ENCODE measurements at places on chromosomes 7 and 10. TPM values are rescaled to one million over a fixed set of nuclear protein-coding genes. Genes with fewer than 3 reads are reported as not detected.

CRYGN gene
- polyA plus RNA-seq = 0.98 TPM

DNA sequence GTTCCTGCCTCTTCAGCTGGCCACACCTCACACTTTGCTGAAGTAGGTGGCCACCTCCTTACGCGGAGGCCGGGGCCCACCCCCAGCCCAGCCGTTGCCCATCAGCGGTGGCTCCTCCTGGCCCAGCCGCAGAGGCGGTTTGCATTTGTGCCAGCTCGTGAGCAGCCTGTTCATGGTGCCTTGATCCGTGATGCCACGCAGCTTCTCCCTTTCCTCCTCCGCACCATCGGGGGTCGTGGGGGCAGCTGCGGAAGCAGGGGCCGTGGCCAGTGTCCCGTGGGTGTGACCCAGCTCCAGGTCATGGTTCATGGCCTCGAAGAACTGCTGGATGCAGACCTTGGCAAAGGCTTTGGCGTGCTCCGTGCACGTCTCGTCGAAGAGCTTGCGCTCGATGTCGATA is 3.1 kb upstream of the CALHM2 start:
- no peak for DNase-seq

GRCh38 chr10:501596-501995 is 187.9 kb downstream of the DIP2C start:
- DNase-seq = no peak

DNA sequence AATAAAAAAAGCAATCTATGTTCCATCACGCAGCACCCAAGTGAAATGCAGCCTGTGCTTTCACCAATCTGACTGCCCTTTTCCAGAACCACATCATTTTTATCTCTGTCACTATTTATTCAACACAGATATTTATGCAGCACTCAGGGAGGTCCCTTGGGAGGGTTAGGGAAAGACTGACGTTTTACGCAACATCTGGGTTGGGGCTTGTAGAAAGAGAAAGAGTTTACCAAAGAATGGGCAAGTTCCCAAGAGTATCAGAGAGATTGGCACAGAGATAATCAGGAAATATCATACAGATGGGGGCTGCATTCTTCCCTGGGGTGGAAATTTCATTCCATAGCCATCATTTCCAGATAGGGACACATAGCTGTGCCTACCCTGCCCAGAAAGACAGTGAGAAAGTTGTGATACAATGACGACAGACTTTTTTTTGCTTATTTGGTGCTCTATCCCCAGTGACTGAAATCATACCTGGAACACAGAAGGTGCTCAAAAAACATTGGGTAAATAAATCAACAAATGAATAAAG is 474.2 kb downstream of the CALN1 start:
- no peak for DNase-seq

UBN2 gene
- polyA plus RNA-seq = 2.6 TPM

FAM237B gene
- not detected for polyA plus RNA-seq

DNA sequence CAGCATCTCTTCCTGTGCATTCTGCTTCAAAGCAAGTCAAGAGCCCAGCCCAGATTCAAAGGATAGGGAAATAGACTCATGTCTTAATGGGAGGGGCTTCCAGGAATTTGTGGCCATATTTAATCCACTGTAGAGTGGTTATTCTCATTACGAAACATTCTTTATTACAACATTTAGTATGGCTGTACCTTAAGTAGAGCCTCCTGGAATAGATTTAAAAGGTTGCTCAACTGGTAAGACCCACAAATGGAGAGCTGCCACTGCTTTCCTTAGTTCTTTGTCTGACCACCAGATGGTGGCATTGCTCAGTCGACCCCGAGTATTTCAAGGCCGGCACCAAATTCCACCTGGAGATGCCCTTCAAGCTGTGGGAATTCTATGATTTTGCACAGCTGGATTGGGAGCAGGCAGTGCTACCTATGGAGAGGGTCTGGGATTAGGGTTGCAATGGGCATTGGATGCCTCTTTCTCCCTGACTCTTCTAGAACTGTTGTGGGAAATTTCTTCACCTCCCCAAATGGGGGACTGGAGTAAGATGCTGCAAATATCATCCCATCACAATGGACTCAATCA is 102.2 kb downstream of the RBM20 start:
- peak; percentile 72 for DNase-seq

CARD11 gene
- polyA plus RNA-seq = 12.6 TPM

DNA sequence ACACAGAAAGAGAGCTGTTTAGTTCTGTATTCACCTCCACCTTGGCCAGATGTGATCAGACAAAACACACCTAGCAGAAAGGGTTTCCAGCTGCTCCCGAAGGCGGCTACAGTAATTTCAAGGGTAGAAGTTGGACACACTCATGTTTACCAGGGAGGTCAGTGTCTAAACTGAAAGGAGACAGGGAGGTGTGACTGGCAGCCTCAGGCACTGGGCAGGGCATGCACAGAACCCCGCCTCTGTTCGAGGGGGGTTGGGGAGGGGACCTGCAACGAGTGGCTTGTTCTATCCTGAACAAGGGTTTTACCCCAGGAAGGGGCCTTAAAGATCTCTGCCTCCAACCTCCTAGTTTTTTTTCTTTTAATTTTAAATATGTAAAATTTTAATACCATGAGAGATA is 49.6 kb downstream of the BPGM start:
- DNase-seq = no peak

DNA sequence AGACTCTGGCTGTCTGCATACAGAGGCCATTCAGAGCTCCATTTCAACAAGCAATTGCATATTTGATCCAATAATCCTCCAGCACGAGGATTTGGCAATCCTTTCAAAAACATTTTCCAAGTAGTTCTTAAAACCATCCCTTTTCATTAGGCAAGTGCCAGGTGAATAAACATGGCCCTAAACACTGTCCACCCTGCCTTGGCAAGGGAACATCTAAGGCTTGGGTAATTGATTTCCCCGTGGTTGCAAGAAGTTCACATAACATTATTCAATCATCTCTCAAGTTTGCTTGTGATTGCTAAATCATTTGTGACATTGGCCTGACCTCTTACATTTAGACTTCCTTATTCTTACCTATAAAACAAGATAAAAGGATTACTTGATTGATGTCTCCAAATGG is 175.2 kb downstream of the CTTNBP2 start:
- no peak for DNase-seq

GRCh38 chr7:5682551-5683279 is 98.7 kb downstream of the RNF216 start:
- DNase-seq = no peak

UCMA gene
- 1.2 TPM for polyA plus RNA-seq
